ENCODE measurements at places on chromosomes 7 and 10.

- no peak for DNase-seq
Observed at GRCh38 chr7:28661826-28662595, 249.7 kb downstream of the CREB5 start.

DNA sequence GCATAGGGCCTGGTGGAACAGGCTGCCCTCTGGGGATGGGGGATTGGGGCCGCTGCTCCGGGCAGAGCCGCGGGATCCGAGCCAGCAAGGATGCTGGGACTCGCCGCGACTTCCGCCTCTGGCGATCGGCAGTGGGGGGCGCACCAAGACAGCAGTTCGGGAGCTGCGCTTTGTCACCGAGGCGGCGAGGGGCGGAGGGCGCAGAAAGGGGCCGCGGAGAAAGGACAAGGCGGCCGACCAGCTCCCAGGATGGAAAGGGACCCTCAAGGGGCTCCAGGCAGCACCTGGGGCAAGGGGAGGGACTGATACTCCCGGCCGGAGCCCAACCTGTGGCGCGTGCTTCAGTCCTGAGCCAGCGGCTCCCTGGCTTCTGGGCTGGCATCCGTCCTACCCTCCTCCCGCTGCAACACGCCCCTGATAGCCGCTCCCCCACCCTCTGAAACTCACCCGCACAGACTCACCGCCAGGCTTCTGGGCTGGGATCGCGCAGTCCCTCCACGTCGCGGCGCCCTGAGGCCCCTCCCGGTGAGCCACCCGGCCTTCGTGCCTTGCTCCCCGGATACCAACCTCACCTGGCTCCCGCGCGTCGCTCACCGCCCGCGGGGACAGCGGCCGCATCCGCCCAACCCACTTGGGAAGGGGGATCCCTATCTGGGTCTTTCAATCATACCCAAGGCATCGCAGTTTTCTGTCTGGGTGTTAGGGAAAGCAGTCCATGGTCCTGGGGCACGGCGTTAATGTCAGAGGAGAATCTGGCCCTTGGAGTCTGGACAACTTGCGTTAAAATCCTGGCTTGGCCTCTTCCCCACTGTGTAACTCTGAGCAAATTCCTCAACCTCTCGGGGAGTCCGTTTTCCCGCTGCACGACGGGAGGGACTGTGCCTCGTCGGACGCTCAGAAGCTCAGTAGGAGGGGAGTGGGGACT, 7.0 kb upstream of the EVX1 start:
- DNase-seq: no peak

- no peak for DNase-seq
Observed at GRCh38 chr10:24382596-24382978, 173.6 kb downstream of the KIAA1217 start.

DNA sequence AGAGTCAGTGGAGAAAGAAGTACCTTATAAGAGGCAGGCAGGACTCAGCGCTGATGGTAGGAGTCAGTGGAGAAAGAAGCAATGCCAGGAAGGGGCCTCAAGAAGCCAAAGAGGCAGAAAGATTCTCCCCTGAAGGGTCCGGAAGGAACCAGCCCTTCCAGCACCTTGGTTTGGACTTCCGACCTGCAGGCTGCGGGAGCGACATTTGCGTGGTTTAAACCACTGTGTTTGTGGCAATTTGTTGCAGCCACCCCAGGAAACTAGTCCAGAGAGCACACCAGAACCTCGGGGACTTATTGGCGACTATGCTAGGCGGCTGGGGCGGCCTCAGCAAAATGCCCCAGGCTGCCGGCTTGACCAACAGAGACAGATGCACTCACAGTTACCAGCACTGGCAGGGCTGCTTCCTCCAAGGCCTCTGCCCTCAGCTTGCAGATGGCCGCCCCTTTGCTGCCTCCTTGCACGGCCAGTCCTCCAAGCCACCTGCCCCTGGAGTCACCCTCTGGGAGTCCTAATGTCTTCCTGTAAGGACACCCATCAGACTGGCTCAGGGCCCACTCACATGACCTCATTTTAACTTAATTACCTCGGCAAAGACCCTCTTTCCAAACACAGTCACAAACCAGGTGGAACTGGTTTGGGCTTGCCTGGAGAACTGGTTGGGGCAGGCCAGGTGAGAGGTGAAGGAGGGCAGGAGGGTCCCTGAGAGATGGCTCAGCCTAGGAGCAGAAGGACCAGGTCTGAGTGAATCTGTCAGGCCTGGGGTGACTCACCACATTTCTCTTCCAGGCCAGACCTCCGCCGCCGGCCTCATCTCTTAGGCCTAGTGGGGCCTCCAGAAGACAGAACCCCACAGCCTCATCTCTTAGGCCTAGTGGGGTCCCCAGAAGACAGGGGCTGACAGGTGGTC, 26.1 kb downstream of the CALML3 start:
- no peak for DNase-seq

GRCh38 chr7:152756116-152756515, 3.4 kb upstream of the ACTR3B start:
- no peak for DNase-seq

DNA sequence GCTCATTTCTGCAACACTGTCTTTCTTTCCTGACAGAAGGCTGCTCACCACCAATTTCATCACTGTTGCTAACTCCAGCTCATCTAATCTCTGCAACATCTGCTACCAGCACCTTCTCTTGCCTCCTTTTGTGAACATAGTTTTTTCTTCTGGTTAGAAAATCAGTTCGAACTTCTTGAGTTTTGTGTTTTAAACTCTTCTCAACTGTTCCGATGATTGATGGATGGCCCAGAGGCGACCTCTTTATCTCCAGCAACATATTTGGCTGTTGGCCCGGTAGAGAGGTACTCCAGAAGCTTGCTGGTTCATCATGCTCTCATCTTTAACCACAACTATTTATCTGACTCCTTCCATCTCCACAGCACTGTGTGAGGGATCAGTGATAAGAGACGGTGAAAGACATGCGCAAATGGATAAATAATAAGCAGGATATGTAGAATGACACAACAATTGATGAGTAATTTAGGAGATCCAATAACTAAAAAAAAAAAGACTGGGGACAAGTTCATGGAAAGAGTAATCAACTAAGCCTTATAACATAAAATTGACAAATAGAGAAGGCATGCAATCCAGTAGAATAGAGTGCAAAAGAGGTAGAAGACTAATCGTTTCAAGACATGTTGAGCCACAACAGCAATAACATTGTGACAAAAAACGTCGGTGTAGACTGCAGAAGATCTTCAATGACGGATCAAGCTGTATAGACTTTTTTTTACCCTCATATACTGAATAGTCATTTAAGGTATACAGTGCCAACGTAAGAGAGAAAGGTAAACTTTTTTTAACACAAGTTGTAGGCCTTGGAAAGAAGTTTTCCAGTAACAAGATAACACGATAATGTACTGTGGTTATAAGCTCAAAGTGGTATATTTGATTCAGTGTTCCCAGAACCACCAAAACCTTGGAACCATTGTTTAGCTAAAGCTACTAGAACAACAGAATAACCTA, 152.2 kb downstream of the CRPPA start:
- no peak for DNase-seq

GRCh38 chr10:47179291-47179647, 120.7 kb upstream of the GDF10 start:
- DNase-seq: no peak

DNA sequence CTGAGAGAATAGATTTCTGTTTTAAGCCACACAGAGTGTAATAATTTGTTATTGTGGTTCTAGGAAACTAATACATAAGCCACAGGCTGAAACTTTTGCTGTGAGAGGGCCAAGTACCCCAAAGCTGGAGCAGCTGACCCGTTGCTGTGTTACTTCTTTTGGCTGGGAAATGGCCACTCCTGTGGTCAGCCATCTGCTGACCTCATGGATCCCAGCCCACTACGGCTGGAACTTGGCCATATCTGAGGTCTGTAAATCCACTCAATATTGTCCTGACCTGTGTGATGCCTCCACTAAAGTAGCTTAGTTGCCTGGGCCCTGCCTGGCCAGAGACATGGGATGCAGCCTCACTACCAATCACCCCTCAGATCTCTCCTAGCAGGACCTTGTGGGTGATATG, 17.4 kb upstream of the LOXL4 start:
- no peak for DNase-seq

GRCh38 chr7:83575436-83575835, 73.5 kb downstream of the SEMA3E start:
- DNase-seq: no peak

DNA sequence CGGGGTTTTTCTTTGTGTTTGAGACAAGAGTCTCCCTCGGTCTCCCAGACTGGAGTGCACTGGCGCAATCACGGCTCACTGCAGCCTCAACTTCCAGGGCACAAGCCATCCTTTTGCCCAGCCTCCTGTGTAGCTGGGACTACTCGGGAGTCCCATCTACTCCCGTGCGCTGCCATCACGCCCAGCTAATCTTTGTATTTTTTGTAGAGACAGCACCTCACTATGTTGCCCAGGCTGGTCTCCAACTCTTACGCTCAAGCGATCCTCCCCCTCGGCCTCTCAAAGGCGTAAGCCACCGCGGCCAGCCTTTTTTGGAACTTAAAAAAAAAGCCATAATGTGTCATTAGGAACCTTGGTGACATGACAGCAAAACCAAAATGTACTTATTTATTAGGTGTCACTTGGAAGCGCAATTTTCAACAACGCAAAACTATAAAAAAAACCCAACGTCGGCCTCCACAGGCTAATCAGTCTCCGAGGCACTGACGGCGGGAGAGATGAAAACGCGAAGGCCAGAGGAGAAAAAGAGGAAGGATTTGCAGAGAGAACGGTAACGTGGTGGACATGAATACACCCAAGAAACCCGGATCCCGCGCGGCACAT, 911 bp upstream of the HNRNPH3 start:
- no peak for DNase-seq

GRCh38 chr7:108415084-108415483, 41.2 kb downstream of the NRCAM start:
- no peak for DNase-seq

DNA sequence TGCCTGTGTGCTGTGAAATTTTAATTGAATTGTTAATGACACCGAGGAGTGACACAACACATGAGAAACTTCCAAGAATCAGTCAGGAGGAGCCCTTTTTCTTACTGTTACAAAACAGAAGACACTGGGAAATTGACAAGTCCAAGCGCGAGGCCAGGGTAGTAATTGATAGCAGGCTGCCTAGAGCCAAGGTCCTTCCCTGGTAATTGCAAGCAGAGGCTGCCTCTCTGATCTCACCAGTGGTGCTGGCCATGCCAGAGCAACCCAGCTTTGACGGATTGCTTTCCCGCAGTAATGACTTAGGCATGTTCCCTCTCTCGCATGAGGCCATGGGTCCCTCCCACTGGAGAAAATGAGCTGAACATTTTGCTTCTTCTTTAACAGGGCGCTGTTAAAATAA, 111.5 kb downstream of the LRMDA start:
- DNase-seq: no peak

DNA sequence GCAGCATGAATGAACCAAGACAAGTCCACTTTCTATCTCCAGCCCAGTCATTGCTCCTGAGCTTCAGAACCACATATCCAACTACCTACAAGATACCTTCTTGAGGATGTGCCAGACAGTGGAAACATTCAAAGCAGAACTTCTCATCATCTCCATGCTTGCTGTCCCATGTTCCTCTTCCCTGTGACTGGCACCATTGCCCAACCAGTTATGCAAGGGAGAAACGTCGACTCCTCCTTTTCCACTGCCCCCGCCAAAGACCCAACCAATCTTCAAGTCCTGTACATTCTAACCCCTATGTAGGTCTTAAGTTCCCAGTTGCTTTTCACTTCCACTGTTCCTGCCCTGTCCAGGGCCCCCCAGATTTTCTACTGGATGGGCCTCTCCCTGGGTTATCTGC, 225.7 kb downstream of the RPS24 start:
- no peak for DNase-seq

DNA sequence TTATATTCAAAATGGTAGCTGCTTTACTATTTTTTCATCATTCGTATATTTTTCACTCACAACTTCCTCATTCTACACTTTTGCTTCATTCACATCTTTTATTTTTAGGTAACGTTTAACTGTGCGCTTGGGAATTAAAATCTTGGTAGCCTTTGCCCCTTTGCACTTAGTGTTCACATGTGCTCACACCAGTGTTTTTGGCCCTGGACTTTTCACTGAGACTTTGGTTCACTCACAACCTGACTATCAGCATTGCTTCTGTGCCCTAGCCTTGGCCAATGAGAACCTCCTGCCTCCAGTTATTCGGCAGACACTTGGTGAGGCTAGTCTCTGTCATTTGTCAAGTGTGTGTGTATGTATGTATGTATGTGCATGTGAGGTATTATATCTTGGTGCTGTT, 596.9 kb downstream of the SORCS1 start:
- no peak for DNase-seq

DNA sequence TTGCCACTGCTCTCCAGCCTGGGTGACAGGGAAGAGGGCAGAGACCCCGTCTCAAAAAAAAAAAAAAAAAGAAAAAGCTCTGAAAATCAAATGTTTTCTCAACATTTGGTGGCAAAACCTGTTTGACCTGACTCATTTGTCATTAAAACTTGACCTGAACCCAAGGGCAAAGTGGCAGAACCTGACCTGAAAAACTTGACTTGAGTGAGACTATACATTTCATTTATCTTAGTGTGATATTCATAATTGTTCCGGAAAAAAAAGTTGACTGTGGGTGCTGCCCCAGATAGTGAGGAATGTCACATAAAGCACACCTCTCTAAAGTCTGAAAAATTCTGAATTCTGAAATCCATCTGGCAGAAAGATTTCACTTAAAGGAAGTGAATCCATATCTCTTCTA, 2.3 kb upstream of the TAX1BP1 start:
- DNase-seq: no peak

DNA sequence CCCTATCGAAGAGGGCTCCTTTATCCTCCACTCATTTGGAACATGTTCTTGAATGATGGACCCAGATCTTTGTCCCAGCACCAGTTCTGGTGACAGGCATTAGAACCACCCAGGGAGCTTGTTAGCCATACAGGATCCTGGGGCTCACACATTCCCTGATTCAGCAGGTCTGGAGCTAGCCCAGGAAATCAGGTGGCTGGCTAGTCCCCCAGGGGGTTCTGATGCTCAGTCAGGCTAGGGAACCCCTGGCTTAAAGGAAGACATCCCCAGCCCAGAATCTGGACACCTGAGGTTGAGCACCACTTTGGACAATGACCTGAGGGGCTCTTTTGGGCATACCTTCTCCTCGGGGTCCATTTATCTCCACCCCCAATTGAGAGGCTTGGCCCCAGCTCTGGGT, 37.0 kb upstream of the NANOS1 start:
- DNase-seq: no peak

GRCh38 chr10:125294109-125294508, 133.7 kb upstream of the CTBP2 start:
- no peak for DNase-seq

DNA sequence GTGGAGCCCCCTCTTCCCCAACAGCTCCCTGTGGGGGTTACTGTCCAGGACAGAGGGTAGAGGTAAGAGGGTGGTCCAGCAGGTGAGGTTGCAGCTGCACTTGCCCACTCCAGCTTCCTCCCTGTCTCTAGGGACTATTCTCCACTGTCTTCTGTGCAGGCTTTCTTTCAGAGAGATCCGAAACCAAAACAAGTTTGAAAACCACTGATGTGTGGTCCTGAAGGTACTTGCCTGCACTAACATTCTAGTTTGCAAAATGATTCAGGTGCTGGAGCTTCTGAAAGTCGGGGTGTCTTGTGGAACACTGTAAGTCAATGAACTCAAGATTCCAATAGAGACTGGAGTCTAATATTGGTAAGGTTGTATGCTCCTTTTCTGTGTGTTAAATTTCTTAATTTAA, 63.1 kb downstream of the BLNK start:
- no peak for DNase-seq

All from NCI-H1436 treated with DMSO at 0.1 percent for 48 hours (cell line).